AG09309 (cell line): ENCODE measurements at places on chromosomes 7 and 10.

DNA sequence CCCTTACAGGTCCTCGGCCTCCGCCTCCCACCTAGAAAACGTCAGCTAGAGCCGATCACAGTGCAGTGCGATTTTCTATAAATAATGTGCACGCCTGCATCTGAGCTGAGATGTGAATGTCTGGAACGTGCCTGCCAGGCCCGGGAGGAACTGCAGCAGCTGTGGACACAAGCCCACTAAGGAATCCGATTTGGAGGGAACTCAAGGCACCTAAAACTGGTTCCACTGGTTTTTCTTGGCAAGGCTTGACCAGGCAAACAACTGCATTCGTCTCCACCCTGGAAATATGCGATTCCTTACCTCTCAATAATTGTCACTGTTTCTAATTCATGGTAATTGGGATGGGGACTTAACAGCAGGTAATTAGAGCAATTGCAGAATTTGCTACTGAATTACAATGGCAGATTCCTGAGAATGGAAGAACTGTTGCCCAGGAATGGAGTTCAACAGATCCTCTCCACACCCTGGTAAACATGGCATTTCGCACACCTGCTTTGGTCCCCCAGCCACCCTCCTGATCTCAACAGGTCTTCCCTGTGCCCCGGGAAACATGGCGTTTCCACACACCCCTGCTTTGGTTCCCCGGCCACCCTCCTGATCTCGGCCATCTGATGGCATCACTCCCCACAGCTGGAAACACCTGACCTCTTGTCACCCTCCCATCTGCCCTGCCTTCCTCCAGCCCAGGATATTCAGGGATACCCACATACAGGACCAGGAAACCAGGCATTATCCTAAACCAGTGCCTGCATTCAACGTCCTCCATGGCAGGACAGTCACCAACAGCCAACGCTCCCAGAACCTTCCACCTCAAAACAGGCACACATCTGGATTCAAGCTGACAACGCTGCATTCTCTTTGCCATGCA lies 76.0 kb downstream of the DIP2C start:
- DNase-seq, result no peak

- no peak for DNase-seq
Measured at GRCh38 chr10:133058331-133059092, 29.2 kb upstream of the ADGRA1 start.

GRCh38 chr10:22003964-22004281 lies 393 bp upstream of the DNAJC1 start:
- DNase-seq, result no peak

- DNase-seq, result no peak
Measured at GRCh38 chr10:30529373-30529998, 95.5 kb downstream of the MAP3K8 start.

DNA sequence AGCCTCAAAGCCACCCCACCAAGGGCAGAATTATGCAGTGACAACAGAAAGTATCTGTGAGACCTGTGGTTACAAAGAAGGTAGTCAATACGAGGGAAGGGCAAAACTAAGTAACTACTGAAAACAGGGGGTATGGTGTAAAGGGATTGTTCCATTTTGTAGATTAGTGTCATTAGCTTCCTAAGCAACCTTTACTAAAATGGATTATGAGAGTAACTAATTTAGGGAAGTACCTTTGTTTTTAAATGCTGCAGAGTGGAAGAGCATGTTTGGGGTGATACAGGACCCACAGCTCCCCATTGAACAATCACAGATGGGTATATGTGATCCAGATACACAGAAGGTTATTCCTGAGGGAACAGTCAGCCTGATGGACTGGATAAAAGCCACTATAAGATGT lies 51.3 kb upstream of the TAC1 start:
- DNase-seq, result no peak

GRCh38 chr10:60044242-60044641 lies 137.9 kb upstream of the CCDC6 start:
- DNase-seq, result peak; percentile 45

- DNase-seq, result no peak
Measured at GRCh38 chr7:82726038-82726800, 282.6 kb upstream of the CACNA2D1 start.

DNA sequence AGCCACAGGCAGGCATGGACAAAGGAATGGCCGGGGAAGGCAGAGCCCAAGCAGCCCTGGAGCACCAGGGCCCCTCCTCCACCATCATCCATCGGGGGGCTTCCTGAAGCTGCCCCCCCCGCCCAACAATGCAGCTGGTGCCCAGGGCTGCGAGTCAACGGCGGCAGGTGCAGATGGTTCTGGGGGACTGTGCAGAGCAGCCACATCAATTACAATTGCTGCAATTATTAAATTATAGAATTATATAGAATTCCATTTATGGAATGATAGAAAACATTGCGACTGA lies 28.3 kb downstream of the EBF3 start:
- DNase-seq, result no peak

DNA sequence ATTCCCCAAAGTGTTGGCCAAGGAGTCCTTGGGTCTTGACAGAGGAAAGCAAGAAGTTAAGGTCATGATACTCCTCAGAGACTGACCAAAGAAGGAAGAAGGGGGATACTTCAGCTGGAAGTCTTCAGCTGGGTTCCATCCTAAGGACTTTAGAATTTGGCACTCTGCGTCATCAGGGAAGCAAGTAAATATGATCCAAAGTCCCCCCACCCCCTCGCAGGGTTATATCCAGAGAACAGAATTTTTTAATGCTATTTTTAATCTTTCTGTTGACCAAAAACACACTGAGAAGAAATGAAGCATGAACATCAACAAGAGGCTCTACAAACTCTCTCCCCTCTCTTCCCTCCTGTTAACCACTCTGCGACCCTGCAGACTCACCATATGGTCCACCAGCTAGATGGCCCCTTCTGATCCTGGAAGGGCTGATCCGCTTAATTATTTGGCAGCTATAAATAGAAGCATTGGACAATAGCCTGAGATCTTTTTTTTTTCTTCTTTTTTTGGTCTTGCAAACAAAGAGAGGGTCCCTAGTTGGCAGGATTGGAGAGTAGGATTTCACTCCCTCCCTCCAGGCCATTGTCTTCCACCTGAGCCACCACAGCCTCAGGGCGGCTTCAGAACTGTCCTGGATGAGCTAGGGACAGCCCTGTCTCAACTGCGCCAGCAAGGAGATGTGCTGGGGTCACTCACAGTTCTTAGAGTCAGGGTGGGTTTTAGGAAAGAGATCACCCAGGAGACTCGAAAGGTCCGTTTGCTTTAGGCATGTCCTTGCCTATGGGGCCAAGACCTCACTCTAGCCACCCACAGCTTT lies 196.0 kb downstream of the KCNMA1 start:
- DNase-seq, result no peak

- DNase-seq, result peak; percentile 55
Measured at GRCh38 chr7:23864973-23865372, 155.0 kb downstream of the STK31 start.

DNA sequence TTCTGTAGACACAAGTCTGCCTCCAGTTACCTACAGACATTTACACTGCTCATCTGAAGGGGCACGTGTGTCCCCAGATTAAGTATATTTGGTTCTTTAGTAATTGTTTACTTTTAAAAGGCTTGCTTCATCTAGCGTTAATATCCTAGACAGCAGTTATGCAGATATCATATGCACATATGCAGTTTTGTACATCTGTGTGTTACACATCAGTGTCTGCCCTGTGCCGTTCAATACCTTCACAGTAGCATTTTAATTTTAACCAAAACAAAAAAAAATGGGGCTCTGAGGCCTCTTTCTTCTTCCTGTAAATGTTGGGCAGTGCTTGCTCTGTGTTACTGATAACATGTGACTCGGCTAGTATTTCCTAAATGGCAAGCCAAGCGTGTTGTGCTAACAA lies 331.4 kb upstream of the MGMT start:
- DNase-seq, result no peak

GRCh38 chr7:123627851-123628250 lies 26.2 kb downstream of the ASB15 start:
- DNase-seq, result no peak

- no peak for DNase-seq
Measured at GRCh38 chr10:63633677-63634487, 112.7 kb downstream of the REEP3 start.

DNA sequence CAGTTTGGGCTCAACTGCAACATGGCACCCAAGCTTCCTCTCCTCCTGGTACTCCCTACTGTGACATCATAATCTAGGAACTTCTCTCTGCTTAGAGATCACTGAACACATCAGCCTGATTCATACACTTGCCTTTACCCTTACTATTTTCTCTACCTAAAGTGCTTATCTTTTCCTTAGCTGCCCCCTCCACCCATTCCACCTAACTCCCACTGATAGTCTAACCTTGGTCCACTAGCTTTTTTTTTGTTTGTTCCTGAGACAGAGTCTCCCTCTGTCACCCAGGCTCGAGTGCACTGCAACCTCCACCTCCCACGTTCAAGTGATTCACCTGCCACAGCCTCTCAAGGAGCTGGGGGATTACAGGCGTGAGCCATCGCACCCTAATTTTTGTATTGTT lies 15.9 kb downstream of the CUL2 start:
- DNase-seq, result no peak

- no peak for DNase-seq
Measured at GRCh38 chr10:9547936-9548904, 1469.5 kb upstream of the CELF2 start.

GRCh38 chr7:1856888-1857441 lies 186.9 kb downstream of the ELFN1 start:
- no peak for DNase-seq
